Stimulated activated CD4-positive, alpha-beta T cell treated with anti-CD3 and anti-CD28 coated beads, Interleukin-4, amount 100 ng/mL, for 24 hours (primary cell): ENCODE measurements at places on chromosomes 2 and 18.
A peak's percentile ranks its signal among the peaks of the same experiment; 100 is the strongest.

DNA sequence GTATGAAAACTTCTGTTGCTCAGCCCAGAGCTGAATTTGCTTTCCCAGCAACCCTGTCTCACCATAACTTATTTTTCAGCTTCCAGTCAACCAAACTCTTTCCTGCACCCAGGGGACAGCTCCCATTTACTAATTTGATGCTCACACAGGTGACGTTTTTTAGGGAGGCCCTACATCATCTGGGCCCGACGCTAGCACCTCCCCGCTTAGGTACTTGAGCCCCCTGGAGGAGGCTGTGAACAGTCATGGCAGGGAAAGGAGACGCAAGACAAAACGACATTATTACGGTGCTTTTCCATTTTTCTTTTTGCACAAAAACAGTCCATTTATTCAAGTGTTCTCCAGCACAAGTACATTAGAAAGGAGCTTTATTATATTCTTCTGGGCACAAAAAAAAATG is 59.2 kb upstream of the POMC start:
- no peak for DNase-seq

GRCh38 chr2:171081649-171082111 is 79.0 kb downstream of the TLK1 start:
- peak; percentile 20 for DNase-seq

GRCh38 chr2:176496761-176497160 is 227.5 kb downstream of the MTX2 start:
- DNase-seq: no peak

GRCh38 chr2:192190474-192190873 is 4.3 kb downstream of the TMEFF2 start:
- DNase-seq: no peak

GRCh38 chr2:64876137-64876647 is 113.0 kb upstream of the SLC1A4 start:
- no peak for DNase-seq
